ENCODE measurements at places on chromosomes 6 and 20.

DNA sequence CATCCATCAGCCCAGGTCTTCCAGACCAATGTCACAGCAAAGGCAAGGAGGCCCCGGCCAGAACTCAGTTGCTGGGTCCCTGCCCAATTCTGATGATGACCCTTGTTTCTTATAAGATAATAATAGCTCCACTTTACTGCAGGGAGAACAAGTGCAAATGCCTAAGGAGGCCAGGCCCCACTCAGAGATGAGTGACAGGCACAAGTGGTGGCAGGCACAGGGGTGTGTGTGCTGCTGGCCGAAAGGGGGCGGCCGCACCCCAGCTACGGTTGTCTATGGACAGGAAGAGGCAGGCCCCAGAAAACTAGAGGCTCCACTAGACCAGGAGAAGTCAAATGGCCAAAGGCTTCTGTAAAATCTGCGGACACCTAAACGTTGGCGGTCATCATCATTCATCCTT lies 28.6 kb downstream of the GNAS-AS1 start:
- DNase-seq: no peak

- DNase-seq: no peak
These were observed 46.4 kb upstream of the CDKAL1 start for GRCh38 chr6:20487669-20488375.

DNA sequence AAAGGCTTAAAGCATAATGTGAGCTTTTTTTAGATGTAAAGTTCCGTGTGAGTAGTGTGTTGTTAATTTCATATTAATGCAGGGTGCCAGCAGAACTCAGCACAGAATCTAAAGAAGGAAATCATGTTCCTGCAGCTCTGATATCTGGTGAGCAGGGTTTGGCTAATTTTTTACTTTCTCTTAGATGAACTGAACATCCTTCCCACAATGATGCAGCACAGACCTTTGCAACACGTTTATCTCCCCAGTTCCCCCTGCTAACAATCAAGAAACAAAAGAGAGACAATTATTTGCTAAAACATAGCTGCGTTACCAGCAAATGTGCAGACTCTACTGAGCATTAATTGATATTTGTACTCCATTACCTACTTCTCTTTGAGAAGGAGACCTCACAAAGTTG lies 39.1 kb upstream of the ATXN1 start:
- no peak for DNase-seq

DNA sequence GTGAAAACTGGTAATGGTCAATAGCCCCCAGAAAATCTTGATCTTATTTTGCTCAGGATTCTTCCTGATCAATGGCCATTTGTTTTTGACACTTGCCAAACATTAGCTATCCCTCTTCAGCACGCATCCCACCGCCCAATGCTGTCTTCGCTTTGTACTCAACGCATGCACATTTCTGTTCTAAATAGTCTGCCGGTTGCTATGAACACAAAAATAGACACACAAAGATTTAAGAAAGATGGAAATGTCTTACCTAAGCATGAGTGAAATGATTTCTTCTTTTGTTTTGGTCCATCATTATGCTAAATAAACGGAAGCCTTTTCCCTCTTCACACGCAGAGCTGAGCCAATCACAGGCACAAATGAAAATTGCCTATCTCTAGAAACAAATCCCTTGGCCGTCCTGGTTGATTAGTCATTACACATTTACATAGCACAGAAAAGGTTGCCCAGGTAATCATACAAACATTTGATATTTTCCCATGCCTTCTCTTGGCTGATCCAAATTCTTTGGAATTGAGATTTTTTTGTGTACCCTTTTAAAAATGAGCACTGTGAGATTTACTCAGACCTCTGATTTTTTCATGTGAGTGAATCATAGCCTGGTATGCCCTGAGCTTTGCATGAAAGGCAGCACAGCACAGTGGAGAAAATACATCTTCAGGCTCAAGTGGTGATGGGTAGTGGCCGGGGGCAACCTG lies 70.5 kb upstream of the FAM184A start:
- DNase-seq: no peak

DNA sequence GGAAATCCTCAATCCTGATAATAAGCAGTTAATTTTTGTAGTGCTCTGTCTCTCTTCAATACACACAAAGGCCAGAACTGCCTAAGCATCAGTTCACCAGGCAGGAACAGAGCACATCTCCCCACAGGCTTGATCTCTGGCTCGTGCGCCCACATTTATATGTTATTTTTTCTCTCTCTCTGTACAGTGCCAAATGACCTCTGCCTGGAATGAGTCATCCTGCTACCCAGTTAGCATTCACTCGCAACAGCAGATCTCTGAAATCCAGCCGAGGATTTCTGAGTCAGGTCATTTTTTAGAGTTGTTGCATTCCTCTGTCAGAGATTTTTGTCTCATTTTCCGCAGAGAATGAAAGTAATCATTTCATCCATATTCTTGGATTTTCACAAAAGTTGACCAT lies 107.1 kb downstream of the COL12A1 start:
- DNase-seq: no peak

Data from activated T-cell treated with anti-CD3 and anti-CD28 coated beads for 48 hours (primary cell).